Stimulated activated CD4-positive, alpha-beta T cell treated with anti-CD3 and anti-CD28 coated beads, Interleukin-1b, Interleukin-23, amount 100 ng/mL, for 1 hour (primary cell): ENCODE measurements at places on chromosomes 7 and 10.

DNA sequence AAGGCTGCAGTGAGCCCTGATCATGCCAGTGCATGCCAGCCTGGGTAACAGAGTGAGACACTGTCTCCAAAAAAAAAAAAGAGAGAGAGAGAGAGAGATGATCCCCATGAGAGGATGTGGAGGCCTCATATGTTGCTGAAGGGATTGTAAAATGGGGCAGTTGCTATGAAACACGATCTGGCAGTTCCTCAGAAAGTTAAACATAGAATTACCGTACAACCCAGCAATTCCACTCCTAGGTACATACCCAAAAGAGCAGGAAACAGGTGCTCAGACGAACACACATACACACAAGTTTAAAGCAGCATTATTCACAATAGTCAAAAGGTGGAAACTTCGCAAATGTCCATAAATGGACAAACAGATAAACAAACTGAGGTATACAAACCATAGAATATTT lies 27.4 kb upstream of the CYTH3 start:
- no peak for DNase-seq

DNA sequence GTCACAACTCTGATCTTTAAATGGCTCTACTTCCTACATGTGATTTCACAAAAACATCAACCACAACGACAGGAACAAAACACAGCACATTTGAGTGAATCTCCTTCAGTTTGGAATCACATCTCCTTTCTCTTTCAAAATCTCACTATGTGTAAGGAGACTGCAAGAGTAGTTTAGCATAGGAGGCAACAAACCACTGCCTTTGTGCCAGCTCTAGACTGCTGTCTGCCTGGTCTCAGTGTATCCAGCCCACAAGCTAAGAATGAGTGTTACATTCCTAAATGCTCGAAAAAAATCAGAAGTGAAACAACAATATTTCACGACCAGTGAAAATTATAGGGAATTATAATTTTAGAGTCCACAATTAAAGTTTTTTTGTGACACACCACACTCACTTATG lies 217.0 kb upstream of the STEAP4 start:
- no peak for DNase-seq

DNA sequence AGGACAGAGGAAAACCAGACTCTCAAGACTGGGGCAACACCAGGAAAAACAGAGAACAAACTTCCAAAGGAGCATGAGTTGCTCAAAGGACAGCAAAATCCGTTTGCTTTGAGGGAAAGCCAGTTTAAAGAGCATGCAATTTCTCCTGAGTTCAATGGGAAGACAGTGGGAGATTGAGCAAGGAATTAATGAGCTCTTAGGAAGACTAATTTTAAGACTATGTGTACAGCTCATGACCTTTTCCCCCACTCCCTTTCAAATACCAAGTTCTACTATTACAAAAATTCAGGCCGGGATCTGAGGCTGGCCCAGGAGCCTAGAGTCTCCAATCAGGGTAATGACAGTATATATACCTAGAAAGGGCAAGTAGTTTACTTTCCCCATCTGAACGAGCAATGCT lies 79.2 kb downstream of the EPDR1 start:
- no peak for DNase-seq

- DNase-seq = no peak
Observed at GRCh38 chr7:37732253-37732652, 48.7 kb downstream of the GPR141 start.

GRCh38 chr10:75398692-75399460 lies 2.7 kb downstream of the ZNF503 start:
- no peak for DNase-seq

- DNase-seq = no peak
Observed at GRCh38 chr7:149707448-149707886, 65.9 kb downstream of the ZNF467 start.

- no peak for DNase-seq
Observed at GRCh38 chr7:111532625-111533024, 29.7 kb downstream of the IMMP2L start.

DNA sequence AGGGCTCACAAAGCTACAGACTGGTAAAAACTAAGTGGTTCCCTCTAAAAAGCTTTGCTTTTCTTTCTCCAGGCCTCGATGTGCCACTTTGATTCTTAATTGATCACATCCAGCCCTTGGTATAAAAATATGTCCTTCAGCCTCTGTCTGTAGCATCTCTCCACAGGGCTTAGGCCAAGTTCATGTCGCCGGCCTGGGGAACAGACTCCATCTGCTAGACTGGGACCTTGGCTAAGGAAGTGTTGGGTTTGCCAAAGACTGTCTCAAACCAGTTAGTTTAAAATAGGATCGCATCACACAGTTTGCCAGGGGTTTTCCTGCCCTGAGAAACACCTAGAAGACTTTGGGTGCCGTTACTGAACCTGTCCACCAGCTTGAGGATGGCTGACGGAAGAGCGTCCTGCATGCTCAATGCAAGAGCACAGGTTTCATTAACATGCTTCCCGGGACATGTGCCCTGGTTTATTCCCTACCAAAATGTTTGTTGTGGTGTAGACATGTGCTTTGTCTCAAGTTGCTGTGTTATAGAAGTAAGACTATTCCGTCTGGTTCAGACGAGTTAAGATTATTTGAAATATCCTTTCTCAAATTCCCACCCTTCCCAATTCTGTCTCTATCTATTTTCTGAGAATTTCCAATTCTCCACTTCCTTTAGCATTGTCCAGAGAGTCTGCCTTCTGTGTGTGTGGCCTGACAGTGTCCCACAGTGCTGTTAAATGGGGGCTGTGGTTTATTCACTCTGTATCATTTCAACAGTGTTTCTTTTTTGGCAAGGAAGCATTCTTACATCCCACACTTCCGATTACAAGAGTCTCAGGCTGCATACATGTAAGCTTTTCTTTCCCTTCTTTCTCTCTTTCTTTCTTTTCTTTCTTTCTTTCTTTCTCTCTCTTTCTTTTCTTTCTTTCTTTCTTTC lies 334.7 kb downstream of the INHBA start:
- DNase-seq = no peak
